CD14-positive monocyte (primary cell): ENCODE measurements at places on chromosomes 1 and 21.

GRCh38 chr1:109816175-109816811 is 52.6 kb upstream of the EPS8L3 start:
- peak; percentile 94 for DNase-seq

GRCh38 chr21:16213518-16213917 is 483.7 kb downstream of the USP25 start:
- DNase-seq = no peak

DNA sequence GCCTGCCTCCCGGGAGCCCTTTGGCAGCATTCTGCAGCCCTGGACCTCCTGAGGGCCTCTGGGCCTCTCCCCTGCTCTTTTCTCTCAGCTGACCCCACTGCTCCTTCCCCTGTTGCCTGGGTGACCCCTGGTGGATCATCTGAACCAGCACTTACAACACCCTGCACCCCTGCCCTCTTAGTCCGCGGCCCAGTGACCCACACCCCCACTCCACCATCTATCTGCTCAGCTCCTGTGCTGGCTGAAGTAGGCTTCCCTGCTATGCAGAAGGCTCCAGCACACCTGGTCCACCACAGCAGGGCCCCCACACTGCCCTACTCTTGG is 74.0 kb downstream of the DMRTA2 start:
- no peak for DNase-seq

GRCh38 chr1:93673163-93673829 is 8.3 kb downstream of the BCAR3 start:
- DNase-seq = no peak

GRCh38 chr1:163241746-163242145 is 39.0 kb upstream of the RGS5 start:
- DNase-seq = no peak

- no peak for DNase-seq
Measured at GRCh38 chr1:16967095-16967575, 13.3 kb downstream of the MFAP2 start.

DNA sequence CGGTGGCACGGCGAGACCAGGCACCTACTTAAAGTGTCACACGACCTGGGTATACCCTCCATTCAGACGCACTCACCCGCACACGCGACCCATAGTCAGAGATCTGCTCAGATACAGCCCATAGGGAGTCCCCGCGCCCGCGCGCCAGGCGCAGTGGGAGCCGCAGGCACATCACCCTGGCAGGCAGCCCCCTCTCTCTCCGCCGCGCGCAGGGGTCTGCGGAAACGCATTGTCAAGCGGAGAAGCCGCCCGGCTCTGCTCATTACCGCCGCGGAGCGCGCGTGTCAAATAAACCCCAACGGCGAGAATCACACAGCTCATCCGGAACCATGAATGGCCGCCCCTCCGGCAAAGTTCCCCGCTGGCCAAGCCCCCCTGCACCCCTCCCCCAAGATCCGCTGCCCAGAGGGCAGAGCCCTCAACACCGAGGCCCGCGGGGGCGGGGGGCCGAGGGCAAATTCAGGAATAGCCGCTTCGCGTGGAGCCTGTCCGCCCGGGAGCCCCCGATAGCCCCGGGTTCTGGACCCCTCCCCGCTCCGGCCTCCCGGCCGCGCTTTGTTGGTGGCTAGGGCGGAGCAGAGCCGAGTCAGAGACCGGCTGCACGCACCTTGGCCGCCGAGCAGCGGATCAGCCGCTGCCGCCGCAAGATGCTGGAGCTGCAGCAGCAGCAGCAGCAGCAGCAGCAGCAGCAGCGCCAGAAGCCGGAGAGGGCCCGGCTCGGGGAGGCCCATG is 522 bp downstream of the LRP8 start:
- peak; percentile 33 for DNase-seq

DNA sequence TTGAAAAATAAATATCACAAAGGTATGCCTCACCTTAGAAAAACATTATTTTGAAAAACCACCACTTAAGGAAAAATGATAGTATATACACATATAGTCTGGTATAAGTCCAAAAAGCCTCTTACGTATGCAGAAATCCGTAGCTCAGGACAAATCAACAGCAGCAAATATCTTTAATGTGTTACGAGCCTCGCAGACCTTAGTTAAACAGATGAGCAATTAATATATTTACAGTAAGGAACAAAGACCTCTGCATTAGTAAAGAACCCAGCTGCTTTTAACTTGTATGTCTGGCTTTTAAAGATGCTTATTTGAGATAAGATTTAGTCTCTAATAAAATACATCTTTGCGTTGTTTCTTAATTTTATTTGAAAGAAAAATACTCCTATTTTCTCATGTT is 79.9 kb upstream of the CHRM3 start:
- no peak for DNase-seq

GRCh38 chr1:201911826-201912571 is 23.3 kb downstream of the SHISA4 start:
- no peak for DNase-seq

GRCh38 chr21:33648555-33648954 is 6.3 kb downstream of the ITSN1 start:
- DNase-seq = no peak

DNA sequence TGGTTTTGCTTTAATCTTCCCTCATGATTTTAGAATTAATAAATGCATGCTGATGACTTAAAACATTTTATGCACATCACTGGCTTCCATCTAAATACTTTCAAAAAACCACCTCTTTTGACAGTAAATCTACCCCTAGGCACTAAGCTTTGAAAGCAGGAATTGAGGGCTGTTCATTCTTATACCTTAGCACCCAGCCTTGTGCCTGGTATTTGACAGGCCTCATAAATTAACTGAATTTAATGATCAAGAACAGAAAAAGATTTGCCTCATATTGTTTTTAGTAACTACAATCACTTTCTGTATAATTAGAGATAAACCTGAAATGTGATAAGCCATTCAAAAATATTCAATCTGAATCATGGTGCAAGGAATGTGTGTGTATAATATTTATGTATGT is 108.8 kb downstream of the DPYD start:
- no peak for DNase-seq

DNA sequence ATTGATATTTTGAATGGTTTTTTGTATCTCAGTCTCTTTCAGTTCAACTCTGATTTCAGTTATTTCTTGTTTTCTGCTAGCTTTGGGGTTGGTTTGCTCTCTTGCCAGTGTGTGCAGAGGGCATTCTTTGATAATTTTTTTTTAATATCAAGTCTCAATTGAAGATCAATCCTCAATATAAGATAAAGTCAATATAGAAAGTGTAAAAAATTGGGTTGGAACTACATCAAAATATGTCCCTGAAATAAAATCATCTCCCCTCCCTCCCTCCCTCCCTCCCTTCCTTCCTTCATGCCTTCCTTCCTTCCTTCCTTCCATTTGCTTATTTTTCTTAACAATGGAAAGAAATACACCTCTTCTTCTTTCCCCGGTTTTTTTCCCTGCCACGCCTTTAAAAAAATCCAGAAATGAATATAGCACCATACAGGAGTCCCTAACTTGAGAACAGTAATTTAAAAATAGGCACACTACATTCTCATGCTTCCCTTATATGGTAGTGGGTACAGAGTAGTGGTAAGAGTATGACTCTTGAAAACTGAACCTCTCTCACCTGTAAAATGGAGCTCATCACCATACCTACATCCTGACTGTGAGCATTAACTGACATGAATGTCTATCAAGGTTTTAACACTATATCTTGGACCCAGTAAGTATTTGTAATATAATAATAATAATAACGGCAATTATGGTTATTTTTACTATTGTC is 221.9 kb downstream of the GIPC2 start:
- DNase-seq = no peak

DNA sequence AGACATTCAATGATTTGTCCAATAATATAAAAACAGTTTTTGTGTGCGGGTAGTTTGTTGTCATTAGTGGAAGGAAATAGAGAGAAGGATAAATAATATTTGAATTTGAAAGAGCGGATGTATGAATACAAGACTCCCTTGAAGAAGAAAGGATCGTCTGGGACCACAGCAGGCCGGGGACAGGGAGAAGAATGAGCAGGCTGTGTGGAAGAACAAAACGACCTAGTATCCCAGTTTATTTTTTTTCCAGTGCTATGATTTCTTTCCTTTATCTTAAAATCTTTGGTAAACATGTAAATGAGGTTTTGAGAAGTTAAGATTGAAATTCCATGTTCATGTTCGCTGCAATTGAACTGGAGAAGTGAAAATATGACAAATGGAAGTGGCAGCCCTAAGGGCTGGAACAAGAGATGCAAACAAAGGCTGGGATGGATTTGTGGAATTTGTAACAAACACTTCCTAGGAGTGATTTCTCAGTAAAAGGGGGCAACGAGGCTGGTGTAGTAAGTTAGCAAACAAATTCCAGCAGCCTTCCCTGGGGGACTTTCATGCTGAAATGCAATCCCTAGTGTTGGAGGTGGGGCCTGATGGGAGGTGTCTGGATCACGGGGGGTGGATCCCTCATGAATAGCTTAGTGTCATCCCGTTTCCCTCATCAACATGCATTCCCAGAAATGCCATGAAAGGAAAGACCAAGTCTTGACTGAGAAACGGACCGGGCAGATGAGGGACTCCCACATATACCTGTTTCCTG is 10.2 kb upstream of the IFI16 start:
- DNase-seq = no peak

DNA sequence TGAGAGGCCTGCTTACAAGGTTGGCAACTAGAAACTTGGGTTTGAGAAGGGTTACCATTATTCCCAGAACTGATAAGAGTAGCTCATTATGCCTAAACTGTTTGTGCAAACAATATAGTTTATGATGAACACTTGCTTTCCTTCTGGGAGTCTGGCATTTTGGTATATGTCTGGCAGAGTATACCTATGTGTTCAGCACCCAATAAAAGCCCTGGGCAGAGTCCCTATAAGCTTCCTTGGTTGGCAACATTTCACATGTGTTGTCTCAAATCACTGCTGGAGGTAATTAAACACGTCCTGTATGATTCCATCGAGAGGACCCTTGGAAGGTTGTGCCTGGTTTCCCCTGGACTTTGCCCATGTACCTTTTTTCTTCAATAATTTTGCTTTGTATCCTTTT is 39.7 kb upstream of the DMRTA2 start:
- DNase-seq = no peak

DNA sequence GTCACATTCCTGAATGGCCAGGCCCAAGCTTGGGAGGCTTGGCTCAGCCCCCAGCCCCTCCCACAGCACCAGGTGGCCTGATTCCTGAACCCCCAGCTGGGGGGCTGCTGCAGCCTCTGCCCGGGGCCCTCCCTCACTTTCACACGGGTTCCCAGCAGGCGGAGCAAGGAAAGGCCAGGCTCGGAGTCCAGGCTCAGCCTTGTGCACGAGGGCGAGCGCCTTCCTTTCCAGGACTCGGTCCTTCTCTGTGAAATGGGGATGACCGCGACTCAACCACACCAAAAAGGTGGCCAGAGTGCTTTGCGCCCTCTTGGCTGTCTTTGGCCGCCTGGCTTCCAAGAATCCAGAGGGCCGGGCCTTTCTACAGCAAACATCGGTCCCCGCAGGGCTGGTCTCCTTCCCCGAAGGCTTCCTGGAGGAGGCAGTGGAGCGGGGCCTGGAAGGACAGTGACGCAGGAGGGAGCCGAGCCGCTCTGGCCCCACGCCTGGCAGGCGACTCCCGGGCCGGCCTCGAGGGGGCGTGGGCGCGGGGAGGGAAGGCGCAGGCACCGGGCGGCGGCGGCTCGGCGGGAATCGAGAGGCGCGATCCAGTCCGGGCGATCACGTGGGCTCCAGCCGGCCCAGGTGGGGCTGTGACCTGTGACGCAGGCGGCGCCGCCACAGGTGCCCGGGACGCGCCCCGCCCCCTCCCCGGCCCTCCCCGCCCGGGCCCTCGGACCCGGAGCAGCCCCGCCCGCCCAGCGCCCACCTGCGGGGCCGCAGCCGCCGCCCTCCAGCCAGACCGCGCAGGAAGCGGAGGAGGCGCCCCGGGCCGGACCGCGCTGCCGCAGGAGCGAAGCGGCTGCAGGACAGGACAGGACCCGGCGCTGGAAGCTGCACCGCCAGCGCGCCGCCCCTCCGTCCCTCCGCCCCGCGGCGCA is at the start of gene ARHGEF16:
Gene ARHGEF16, plus strand, starts transcription at position 775 of the 920 bp plus-strand sequence. CDS start 8,420 bp downstream, outside the sequence.
- DNase-seq = peak; percentile 3

GRCh38 chr1:60171801-60172200 is 98.2 kb upstream of the C1orf87 start:
- no peak for DNase-seq

DNA sequence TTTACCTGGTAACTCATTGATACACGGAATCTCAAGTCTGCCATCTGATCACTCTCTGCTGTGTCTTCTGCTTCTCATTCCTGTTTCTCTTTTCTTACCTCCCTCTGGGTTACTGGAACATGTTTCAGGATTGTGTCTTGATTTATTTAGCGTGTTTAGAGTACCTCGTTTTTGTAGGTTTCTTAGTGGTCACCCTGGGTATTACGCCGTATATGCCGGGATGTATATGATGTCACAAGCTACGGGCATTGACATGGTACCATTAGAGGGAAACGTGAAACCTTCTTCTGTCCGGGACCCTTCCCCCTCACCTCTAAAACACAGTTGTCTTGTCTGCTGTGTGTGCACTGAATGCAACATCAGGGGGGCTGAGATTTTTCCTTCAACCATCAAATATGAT is 2.8 kb downstream of the ACTRT2 start:
- DNase-seq = no peak

GRCh38 chr1:204836856-204837255 is 33.8 kb upstream of the NFASC start:
- DNase-seq = no peak

- no peak for DNase-seq
Measured at GRCh38 chr1:228768355-228769000, 33.2 kb downstream of the RHOU start.

- no peak for DNase-seq
Measured at GRCh38 chr1:95021119-95021518, 51.6 kb downstream of the ALG14 start.

GRCh38 chr21:43640400-43640799 is 18.9 kb downstream of the HSF2BP start:
- DNase-seq = no peak

GRCh38 chr1:23394181-23394580 is 24.5 kb upstream of the ZNF436 start:
- DNase-seq = no peak

GRCh38 chr1:227213426-227213825 is 104.9 kb downstream of the CDC42BPA start:
- DNase-seq = no peak

DNA sequence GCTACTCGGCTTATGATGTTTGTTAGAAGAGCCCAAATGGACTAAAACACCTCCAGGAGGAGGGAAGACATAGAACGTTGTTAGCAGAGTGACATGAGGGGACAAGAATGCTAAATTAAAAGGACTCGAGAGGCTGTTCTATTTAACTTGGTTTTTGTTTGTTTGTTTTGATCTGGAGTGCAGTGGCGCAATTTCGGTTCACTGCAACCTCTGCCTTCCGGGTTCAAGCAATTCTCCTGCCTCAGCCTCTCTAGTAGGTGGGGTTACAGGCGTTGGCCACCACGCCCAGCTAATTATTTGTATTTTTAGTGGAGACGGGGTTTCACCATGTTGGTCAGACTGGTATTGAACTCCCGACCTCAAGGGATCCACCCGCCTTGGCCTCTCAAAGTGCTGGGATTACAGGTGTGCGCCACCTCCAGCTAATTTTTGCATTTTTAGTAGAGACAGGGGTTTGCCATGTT is 5.1 kb upstream of the HNRNPU start:
- DNase-seq = no peak

- DNase-seq = peak; percentile 79
Measured at GRCh38 chr1:7941437-7941793, 776 bp upstream of the TNFRSF9 start.

GRCh38 chr1:150302902-150303301 is 9.2 kb downstream of the MRPS21 start:
- DNase-seq = no peak

- DNase-seq = no peak
Measured at GRCh38 chr1:162133566-162133965, 64.1 kb downstream of the NOS1AP start.

- no peak for DNase-seq
Measured at GRCh38 chr1:246639732-246640131, 73.5 kb downstream of the CNST start.

- DNase-seq = no peak
Measured at GRCh38 chr1:25614501-25615171, 2.0 kb upstream of the MAN1C1 start.
